ENCODE measurements at places on chromosomes 13 and 19.

GRCh38 chr13:85405316-85405897, 393.8 kb downstream of the SLITRK6 start:
- no peak for DNase-seq

- DNase-seq = no peak
These were observed 10.2 kb upstream of the CBLC start for GRCh38 chr19:44767295-44768180.

DNA sequence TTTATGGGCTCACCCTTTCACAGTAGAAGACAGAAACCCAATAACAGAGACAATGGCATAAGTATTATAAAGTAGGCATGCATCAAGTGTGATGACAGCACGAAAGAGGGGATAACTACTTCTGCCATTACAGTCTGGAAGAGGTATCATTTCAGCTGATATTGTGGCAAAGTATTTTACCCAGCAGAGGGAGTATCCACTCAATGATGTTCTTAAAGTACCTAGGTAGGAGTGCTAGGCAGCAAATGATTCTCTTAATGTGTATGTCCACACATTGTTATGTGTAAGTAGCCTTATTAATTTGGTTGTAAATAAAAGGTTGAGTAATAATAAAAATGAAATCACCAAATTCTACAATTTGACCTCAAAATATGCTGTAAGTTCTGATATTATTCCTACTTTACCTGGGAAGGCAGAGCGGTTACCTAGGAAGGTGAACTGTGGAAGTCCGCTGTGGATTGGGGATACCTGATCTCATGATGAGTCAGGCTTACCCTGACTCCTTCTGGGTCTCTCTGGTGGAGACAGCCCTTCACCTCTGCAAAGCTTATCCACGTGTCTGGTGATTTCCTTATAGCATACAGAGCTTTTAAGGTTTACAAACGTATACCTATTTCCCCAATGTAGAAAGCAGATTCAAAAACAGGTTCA, 4.1 kb upstream of the UBAC2 start:
- DNase-seq = no peak

DNA sequence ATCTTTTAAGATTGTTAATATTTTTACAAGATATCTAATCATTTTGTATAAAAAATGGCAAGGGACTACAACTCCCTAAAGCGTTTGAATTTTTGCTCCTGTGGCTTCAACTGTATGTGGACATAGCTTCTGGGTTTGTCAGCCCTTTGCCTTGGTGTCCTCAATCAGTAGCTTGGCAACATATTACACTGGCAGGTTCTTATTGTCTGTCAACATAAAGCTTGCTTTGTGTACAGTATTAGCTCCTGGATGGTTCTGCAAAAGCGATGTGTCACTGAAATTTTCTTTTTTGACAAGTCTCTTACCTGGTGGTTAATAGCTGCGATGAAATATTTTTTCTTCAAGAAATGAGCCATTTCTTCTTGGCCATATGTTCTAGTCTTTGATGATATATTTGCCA, 190.0 kb downstream of the HS6ST3 start:
- DNase-seq = no peak

DNA sequence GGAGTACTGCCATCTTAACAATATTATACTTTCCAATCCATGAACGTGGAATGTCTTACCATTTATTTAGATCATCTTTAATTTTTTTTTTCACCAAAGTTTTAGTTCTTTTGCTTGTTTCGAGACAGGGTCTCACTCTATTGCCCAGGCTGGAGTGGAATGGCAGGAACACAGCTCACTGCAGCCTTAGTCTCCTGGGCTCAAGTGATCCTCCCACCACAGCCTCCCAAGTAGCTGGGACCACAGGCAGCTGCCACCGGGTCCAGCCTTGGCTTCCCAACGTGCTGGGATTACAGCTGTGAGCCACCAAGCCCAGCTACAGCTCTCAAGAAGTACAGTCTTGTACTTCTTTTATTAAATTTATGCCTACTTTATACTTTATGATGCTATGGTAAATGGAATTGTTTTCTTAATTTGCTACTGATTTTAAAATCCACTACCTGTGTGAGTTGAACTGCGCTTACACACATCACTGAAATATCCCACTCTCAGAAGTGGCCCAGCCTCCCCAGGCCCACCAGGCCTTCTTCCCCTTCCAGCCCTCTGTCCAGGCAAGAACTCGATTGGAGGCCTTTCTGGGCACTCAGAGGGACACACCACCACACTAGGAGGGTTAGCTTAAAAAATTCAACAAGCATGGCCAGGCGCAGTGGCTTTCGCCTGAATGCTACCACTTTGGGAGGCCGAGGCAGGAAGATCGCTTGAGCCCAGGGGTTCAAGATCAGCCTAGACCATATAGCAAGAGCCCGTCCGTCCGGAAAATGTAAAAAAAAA, 1.0 kb upstream of the PGLS start:
- DNase-seq = no peak

All from liver (tissue), 10 donors.